Smooth muscle cell of the pulmonary artery (primary cell): ENCODE measurements at places on chromosomes 5 and 9. TPM values are rescaled to one million over a fixed set of nuclear protein-coding genes. Genes with fewer than 3 reads are reported as not detected.

The ZNF367 gene
- total RNA-seq, result 2.7 and 3.6 TPM in 2 replicates

The OTP gene
- total RNA-seq, result not detected in 2 replicates

The PLCXD3 gene
- total RNA-seq, result 1.7 and 4.0 TPM in 2 replicates

The ANKRD55 gene
- total RNA-seq, result not detected in 2 replicates

The NR4A3 gene
- total RNA-seq, result 2.2 and 8.9 TPM in 2 replicates

The IL13 gene
- total RNA-seq, result not detected in 2 replicates

The CCDC180 gene
- total RNA-seq, result 0.76 and 2.4 TPM in 2 replicates

The C9orf43 gene
- 0.13 and 0.69 TPM in 2 replicates for total RNA-seq

The TTC1 gene
- total RNA-seq, result 33.8 and 38.5 TPM in 2 replicates

The KIF24 gene
- total RNA-seq, result 0.76 and 1.2 TPM in 2 replicates

The ORM2 gene
- not detected in 2 replicates for total RNA-seq

The PIP5KL1 gene
- total RNA-seq, result 1.4 and 3.4 TPM in 2 replicates

The PPP3R2 gene
- not detected in 2 replicates for total RNA-seq

The RIGI gene
- 6.7 and 7.4 TPM in 2 replicates for total RNA-seq

The TAF11L10 gene
- not detected in 2 replicates for total RNA-seq

The CCDC192 gene
- not detected in 2 replicates for total RNA-seq

The FOXD1 gene
- total RNA-seq, result 6.8 and 12.7 TPM in 2 replicates

The FOXD4L5 gene
- 0.03 and 0.07 TPM in 2 replicates for total RNA-seq

The SLC36A3 gene
- not detected in 2 replicates for total RNA-seq
